ENCODE measurements at places on chromosomes 3 and 15.

- DNase-seq = no peak
Measured at GRCh38 chr3:149751551-149751950, 738 bp downstream of the COMMD2 start.

- no peak for DNase-seq
Measured at GRCh38 chr3:54619053-54619452, 308.8 kb downstream of the LRTM1 start.

- no peak for DNase-seq
Measured at GRCh38 chr3:32398531-32398930, 6.9 kb downstream of the CMTM7 start.

GRCh38 chr3:191307341-191307740 lies 21.9 kb upstream of the CCDC50 start:
- DNase-seq = no peak

GRCh38 chr15:55942332-55942731 lies 51.1 kb downstream of the NEDD4 start:
- no peak for DNase-seq

GRCh38 chr15:73882761-73883419 lies 9.5 kb downstream of the TBC1D21 start:
- no peak for DNase-seq

GRCh38 chr3:72317491-72317890 lies 530.8 kb downstream of the SHQ1 start:
- DNase-seq = no peak

GRCh38 chr3:146189519-146190173 lies 28.7 kb upstream of the PLOD2 start:
- peak; percentile 64 for DNase-seq

- no peak for DNase-seq
Measured at GRCh38 chr15:74434263-74435136, 742 bp upstream of the SEMA7A start.

- no peak for DNase-seq
Measured at GRCh38 chr3:12371525-12372140, 82.8 kb downstream of the PPARG start.

DNA sequence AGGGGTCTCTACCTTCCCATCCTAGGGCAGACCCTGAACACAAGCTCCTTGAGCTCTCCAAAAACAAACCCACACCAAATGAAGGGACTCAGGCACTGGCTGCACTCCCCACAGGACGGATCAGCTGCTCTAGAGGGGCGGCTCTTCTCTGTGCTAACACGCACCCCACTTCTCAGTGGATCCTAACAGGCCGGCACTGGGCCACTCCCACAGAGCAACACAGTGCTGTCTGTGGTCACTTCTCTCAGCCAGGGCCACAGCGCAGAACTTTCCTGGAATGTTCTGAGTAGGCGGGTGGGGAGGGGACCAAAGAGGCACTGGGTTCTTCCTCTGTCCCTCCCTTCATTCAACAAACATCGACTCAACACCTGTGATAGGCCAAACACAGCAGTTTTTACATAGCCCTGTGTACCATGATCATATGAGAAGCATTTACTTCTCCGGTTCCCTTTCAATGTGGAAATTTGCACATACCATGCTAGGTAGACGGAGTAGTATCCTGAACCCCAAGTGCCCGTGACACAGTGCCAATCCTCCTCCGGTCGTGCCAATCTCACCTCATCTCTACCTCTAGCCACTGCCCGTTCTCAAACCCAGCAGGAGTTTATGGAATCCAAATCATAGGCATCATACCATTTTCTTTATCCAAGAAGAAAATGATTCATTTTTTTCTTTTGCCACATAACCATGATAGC lies 98.1 kb downstream of the LRIG1 start:
- DNase-seq = no peak

- DNase-seq = no peak
Measured at GRCh38 chr15:77535845-77536244, 96.9 kb downstream of the LINGO1 start.

GRCh38 chr3:160038862-160039562 lies 50.4 kb downstream of the IL12A start:
- no peak for DNase-seq

GRCh38 chr15:31171731-31172130 lies 70.2 kb upstream of the TRPM1 start:
- DNase-seq = no peak

DNA sequence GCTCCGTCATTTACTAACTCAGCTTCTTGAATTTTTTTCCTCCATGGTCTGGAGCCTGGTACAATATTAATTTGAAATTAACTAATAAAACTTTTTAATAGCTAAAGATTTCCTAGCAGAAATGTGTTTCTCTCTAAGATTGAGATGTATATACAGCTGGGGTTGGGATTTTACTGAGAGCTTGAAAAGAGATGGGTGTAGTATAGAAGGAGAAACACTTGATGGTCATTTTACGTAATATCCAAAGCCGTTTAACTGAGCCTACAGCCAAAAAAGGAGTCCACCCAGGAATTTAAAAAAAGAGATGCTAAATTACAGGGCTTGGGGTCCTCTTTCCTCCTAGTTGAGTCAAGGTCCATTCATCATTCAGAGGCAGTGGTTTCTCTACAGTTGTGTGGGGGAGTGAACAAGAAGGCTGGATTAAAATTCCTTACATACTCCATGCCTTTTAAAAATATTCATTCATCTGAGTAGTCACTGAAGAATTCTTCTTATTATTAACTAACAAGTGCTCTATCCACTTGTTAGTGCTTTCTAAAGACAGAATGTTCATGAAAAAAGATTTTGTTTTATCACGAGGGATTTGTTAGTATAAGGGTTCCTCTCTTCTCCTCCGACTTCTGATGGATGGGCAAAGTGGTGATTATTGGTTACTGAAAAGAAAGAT lies 255.3 kb upstream of the IL12A start:
- peak; percentile 97 for DNase-seq

GRCh38 chr3:98553021-98553563 lies 21.3 kb downstream of the GPR15 start:
- no peak for DNase-seq

- no peak for DNase-seq
Measured at GRCh38 chr3:143648218-143648617, 200.1 kb downstream of the SLC9A9 start.

DNA sequence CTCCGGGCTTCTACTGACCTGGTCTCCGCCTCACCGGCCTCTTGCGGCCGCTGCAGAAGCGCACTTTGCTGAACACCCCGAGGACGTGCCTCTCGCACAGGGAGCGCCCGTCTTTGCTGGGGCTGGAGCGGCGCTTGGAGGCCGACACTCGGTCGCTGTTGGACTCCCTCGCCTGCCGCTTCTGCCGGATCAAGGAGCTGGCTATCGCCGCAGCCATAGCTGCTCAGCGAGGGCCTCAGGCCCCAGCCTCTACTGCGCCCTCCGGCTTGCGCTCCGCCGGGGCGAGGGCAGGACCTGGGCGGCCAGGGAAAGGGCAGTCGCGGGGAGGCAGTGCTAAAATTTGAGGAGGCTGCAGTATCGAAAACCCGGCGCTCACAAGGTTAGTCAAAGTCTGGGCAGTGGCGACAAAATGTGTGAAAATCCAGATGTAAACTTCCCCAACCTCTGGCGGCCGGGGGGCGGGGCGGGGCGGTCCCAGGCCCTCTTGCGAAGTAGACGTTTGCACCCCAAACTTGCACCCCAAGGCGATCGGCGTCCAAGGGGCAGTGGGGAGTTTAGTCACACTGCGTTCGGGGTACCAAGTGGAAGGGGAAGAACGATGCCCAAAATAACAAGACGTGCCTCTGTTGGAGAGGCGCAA lies 319.2 kb downstream of the FGF12 start:
- peak; percentile 9 for DNase-seq

DNA sequence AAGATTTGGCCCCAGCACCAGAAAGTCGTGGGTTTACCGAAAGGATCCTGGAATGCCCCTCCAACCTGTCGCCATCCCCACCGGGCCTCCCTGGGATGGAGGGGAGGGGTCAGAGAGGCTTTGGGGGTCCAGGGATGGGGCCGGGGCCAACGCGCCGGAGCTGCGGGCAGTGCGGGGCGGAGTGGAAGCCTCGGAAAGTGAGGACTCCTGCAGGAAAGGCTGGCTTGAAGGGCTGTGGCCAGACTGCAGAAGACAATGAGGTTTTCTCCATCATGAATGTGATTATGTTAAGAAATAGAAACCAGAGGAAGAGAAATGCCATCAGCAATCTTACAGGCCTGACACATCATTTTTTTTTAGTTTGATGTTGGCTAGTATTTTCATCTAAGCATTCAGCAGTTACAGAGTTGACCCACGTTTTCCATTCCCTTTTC lies 738 bp downstream of the YEATS2 start:
- peak; percentile 32 for DNase-seq

DNA sequence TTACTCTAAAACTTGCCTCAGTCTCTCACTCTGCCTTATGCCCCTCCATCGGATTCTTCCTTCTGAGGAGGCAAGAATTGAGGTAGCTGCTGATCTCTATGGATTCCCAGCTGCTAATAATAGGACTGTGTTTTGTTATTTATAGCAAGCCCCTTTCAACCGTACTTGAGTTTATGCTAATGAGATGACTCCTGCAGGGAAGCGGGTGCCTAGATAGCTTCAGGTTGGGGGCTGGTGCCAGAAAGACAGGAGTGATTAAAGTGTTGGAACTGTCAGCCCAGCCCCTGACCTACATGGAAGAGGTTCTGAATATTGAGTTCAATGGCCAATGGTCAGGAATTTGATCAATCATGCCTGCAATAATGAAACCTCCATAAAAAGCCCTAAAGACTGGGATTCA lies 21.8 kb upstream of the LIMD1 start:
- no peak for DNase-seq

- peak; percentile 19 for DNase-seq
Measured at GRCh38 chr3:71189480-71189879, 394.0 kb downstream of the FOXP1 start.

DNA sequence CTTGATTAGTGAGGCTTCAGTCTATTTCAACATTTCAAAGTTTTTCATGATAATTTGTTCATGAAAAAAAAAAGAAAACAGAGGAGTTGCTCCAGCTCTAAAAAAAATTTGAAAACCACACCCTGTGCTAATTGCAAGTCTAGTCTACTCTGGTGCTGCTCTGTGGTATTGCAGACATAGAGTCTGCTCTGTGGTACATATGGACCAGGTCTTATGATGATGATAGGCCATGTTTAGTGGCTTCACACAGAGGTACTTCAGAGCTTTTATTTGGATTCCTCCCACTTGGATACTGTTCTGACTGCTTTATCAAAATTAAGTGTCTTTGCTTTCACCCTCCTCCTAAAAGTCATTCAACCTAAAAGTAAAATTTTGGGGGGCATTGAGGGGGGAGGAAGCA lies 160.8 kb downstream of the ALCAM start:
- DNase-seq = no peak

- peak; percentile 36 for DNase-seq
Measured at GRCh38 chr3:195150181-195151118, 120.5 kb downstream of the XXYLT1 start.

GRCh38 chr3:188649521-188649920 lies 495.6 kb downstream of the LPP start:
- DNase-seq = peak; percentile 73

GRCh38 chr3:119310071-119310470 lies 15.9 kb downstream of the ARHGAP31 start:
- DNase-seq = peak; percentile 100

DNA sequence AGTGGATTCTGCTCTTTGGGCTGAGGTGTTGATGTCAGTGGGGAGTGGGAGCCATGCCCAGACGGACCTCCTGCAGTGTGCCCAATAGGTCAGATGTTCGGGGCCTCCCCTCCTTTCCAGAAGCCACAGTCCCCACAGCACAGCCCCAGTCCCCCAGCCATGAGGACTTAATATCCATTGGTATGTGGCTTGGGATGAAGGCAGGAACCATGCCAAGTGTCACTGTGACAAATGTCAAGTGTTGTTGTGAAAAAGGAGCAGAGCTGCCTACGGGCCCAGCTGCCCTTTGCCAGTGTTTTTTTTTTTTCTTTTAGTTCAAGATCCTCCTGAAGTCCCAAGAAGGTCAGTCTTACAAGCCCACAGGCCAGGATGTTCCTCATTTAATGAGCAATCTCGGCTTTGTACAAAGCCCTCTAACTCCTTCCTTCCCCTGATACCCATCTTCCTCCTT lies 12.2 kb downstream of the SEMA3G start:
- DNase-seq = no peak

- DNase-seq = no peak
Measured at GRCh38 chr3:41094351-41094750, 105.0 kb upstream of the CTNNB1 start.

DNA sequence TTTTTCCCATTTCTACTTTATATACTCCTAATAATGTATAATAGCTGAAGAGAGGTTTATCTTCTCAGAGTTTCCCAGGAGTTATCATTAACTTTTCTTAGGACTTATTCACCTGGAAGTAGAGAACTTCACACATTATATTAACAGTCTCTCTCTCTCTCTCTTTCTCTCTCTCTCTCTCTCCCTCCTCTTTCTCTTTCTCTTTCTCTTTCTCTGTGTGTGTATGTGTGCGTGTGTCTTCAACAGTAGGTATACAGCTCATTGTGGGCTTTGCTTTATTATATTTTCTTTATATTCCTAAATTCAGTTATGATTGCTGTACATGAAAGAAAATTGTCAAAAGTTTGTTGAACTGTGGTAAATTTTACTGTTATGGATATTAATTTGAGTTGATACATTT lies 353.8 kb downstream of the ROBO1 start:
- no peak for DNase-seq

- peak; percentile 71 for DNase-seq
Measured at GRCh38 chr15:87777054-87777561, 479.4 kb downstream of the NTRK3 start.

GRCh38 chr15:33031324-33031821 lies 163.1 kb downstream of the FMN1 start:
- peak; percentile 53 for DNase-seq

- peak; percentile 88 for DNase-seq
Measured at GRCh38 chr15:78906316-78906620, 33.6 kb downstream of the MORF4L1 start.

DNA sequence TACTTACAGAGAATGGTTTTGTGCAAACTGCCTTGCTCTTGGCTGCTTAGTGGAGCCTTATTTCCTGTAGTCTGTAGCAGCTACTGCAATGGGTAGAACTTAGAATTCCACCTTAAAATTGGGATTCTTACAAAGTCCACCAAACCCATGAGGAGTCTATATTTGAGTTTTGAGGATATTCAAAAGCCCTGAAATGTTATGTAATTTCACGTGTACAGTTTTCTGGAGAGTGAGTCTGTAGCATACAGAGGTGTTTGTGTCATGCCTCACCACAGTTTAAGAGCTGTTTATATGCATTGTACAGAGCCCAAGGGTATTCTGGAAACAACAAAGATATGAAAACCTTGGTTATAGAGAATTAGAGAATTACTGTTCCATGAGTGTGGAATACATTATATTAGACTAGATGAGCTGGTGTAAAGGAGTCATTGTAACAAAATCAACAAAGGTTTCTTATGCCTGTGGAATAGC lies 114.4 kb downstream of the MBNL1 start:
- DNase-seq = no peak
